GF-D8 (cell line): ENCODE measurements at places on chromosomes 4 and X.

GRCh38 chr4:97317671-97318070, 825.6 kb downstream of the STPG2 start:
- DNase-seq: no peak

DNA sequence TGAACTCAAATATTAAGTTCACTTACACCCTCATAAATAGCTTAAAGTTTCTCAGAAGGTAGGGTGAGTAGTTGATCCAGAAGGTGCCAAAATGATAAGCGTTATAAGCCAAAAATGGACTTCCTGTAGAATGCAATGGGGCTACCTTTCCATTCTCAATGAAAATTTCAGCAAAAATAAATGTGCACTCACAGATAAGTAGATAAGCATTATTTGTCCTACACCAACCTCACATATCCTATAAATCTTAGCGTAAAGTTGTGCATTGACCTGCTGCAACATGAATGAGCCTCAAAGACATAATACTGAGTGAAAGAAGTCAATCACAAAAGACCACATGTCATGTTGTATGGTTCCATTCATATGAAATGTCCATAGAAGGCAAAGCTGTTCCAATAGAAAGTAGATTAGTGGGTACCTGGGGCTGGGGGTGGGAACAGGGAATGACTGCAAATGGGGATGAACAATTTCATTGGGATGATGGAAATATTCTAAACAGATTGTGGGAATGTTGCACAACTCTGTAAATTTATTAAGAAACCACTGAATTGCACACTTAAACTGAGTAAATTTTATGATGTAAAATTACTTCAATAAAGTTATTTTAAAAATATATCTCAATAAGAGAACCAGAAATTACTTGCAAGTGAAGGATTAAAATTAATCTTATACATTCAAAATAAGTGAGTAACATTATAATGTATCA, 100.9 kb downstream of the AMELX start:
- DNase-seq: no peak

DNA sequence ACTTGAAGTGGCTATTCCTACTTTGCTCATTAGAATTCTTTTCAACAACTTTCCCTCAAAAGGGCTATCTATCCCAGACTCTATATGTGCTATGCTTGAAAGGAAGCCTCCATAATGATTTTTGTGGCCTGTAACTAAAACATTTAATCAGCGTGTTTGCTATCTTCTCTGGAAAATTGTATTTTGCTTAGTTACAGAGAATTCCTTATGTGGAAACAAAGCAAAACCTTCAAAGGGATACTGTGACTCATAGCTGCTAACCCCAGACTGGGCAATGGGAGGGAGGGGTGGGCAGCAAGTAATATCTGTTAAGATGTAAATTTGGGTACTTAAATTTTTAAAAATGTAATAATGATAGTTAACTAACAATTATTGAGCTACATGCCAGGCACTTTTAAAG, 3.7 kb downstream of the SLC25A14 start:
- DNase-seq: no peak

DNA sequence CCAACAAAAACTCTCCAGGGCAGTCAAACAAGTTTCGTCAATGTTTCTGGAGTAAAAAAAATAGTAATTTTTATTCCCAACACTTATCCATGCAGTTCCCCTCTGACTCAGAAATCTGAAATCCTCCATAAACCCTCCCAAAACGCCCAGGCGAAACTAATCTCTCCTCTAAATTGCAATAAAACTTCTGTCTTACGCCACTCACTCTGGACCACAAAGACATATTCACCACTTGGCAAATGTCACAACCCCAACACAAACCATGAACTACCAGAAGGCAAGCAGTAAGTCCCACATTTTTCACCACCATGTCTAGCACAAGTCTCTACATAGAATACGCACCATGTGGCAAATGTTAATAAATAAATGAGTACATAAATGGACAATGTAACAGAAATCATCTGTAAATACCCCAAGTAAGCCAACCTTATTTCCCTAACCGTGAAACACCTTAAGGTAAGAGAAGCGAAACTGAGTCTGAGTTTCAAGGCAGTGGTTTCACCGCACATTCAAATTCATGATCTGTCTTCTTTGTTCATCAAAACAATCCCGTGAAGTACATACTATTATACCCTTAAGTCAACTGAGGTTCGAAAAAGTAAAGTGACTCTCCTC, 1.6 kb downstream of the PAPSS1 start:
- peak; percentile 53 for DNase-seq

- no peak for DNase-seq
These were observed 85.9 kb downstream of the REPS2 start for GRCh38 chrX:17032351-17032750.

GRCh38 chr4:72378901-72379300, 190.1 kb downstream of the ADAMTS3 start:
- DNase-seq: no peak

- no peak for DNase-seq
These were observed 11.7 kb downstream of the MFAP3L start for GRCh38 chr4:170014359-170015011.

DNA sequence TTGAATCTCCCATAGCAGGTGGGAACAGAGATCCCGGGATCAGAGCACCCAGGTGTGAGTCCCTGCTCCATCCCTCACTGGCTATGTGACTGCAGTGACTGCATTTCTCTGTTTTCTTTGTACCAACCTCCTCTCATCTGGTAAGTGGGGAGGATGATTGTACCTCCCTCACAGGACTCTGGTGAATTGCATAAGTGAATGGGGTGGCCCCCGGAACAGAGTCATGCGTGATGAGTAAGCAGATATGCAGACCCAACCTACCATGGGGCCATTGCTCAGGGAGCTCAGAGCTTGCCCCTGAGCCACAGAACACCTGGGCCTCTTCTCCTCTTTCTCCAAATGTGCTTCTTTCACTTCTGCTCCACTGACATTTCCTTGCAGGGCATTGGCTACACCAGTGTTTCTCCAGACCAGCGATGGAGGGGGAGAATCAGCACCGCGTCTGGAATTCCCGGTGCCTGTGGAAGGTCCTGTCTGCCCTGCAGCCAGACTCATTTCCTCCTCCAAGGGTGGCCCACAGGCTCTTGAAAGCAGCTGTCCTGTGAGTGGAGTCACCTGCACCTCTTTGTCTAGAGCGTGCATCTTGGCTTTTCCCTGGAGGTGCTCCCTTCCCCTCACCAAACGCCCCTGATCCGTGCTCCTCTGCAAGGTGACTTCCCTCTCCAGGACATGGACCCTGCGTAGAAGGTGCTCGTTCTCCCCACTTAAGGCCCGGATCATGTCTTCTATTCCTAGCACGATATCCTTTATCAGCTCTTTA, 30.0 kb downstream of the C4orf50 start:
- no peak for DNase-seq

- no peak for DNase-seq
These were observed 384.9 kb upstream of the CNKSR2 start for GRCh38 chrX:20989361-20989760.

GRCh38 chr4:7341491-7342222, 93.1 kb downstream of the PSAPL1 start:
- no peak for DNase-seq

- DNase-seq: no peak
These were observed 94.1 kb upstream of the GPR50 start for GRCh38 chrX:151082077-151082948.

DNA sequence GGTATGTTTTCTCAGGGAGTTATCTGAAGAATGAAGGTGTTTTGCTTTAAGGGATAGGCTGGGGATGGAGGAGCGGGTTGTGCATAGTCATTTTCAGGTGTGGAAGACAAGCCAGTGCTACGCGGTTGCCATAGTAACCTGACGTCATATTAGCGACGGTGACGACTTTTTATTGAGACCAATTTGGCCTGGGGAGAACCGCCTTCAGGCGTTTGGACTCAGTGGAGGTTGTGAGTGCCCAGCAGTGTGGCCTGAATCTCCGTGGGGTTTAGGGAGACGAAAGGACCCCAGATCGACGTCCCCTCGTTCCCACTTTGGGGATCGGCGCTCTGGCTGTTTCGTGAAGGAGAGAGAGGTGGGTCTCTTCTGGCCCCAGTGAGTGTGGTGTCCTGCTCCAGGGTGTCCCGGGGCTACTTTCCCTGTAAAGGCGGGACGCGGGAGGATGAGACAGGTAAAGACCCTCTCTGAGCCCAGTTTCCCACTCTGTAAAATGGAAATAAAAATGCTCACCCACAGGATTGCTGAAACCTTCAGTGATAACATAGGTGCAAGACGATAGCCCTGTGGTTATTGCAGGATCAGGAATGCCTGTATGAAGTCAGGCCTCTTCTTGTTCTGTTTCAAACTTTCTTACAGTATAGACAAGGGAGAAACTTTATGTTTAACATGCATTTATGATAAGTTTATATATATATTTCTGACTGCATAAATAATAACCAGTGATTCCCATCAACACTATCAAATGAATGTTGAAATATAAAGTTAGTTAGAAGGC, 48.6 kb downstream of the GPRASP3 start:
- DNase-seq: peak; percentile 29

- no peak for DNase-seq
These were observed 277.4 kb downstream of the PAPSS1 start for GRCh38 chr4:107442538-107443111.

DNA sequence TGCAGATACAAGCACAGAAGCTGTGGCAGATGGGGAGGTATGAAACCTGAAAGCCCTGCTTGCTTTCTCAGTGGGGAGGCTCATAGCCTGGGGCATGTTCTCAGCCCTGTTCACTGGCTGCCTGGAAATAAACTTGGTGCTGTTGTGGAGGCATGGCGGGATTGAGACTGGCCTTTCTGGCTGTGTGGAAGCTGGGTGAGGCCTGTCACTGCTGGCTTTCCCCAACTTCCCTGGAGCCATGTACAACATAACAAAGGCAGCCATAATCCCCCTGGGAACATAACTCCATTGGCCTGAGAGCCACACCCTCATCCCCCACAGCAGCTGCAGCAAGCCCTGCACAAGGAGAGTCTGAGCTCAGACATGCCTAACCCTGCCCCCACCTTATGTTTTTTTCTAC, 237.7 kb upstream of the TLL1 start:
- no peak for DNase-seq

GRCh38 chrX:139801397-139801813, 93.4 kb upstream of the MCF2 start:
- DNase-seq: no peak

DNA sequence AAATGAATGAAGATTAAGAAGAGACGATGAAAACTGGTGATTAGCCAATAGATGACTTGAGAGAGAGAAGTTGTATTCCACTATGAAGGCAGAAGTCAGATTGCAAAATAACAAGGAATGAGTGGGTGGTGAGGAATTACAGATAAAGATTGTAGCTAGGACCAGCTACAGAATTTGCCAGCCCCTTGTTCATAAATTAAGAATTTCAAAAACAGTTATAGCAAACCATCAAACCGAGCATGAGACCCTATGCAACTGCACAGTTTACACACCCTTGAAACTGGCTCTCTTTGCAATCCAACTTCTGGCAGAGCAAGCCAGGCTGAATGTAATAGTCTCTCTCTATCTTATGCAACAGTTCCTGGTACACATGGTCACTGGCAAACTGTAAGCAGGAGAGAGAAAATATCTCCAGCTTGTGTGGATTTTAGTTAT, 35.2 kb downstream of the STAP1 start:
- DNase-seq: peak; percentile 20

DNA sequence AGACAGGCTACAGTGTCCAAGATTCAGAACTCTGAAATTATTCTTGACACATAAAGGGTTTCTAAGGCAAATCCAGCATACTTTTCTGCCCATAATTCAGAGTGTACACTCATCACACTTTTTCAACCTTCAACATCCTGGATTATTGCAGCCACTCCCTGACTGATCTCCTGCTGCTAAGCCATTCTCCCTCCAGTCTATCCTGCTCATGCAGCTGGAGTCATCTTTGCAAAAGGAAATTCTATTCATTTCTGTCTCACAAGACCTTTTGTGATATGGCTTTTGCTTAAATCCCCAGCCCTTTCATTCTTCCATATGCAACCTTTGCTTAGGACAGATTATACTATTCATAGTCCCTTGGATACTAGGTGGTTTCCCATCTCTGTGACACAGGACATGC, 236.1 kb upstream of the LDB2 start:
- DNase-seq: no peak

DNA sequence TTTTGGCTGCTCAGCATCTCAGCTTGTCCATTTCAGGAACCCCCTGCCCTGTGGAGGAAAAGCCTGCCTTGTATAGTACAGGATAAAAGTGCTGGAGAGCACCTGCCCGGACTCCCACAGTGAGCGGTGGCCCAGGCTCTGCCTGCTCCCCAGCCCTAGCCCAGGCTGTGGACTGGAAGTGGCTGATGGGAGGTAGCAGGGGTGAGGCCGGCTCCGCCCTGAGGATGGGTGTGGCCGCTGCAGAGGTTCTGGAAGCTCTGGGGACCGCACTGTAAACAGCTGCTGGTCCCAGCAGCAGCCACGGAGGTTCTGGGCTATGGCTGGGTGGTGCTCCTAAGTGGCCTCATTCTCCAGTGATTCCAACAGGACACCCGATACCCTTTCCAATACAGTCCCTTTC, 56.6 kb upstream of the HELT start:
- DNase-seq: no peak

- DNase-seq: no peak
These were observed 393.7 kb upstream of the INTU start for GRCh38 chr4:127238956-127239475.
